ENCODE measurements at places on chromosomes 1 and 21.
A peak's percentile ranks its signal among the peaks of the same experiment; 100 is the strongest.

- DNase-seq, result peak; percentile 53
These were observed 18.1 kb upstream of the PTPN14 start for GRCh38 chr1:214569357-214570004.

GRCh38 chr1:117671781-117672501, 66.1 kb downstream of the TENT5C start:
- no peak for DNase-seq

DNA sequence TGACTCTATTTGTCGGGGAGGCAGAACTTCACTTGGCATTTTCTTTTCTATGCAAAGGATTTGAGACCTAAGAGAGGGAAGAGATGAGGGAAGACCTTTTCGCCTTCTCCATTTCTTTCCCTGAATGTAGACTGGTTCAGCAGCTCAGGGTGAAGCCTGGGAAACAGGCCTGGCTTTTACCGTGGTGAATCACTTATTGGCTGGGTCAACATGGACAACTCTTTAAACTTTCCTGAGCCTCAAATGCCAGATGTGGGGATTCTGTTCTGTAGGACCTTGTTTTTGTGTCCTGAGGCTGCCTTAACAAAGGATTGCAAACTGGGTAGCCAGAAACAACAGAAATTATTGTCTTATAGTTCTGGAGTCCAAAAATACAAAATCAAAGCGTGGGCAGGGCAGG, 455.8 kb upstream of the VAMP3 start:
- DNase-seq, result peak; percentile 28

GRCh38 chr1:167033646-167034045, 44.6 kb downstream of the MAEL start:
- DNase-seq, result no peak

GRCh38 chr1:156914440-156914856, 6.0 kb upstream of the LRRC71 start:
- no peak for DNase-seq

DNA sequence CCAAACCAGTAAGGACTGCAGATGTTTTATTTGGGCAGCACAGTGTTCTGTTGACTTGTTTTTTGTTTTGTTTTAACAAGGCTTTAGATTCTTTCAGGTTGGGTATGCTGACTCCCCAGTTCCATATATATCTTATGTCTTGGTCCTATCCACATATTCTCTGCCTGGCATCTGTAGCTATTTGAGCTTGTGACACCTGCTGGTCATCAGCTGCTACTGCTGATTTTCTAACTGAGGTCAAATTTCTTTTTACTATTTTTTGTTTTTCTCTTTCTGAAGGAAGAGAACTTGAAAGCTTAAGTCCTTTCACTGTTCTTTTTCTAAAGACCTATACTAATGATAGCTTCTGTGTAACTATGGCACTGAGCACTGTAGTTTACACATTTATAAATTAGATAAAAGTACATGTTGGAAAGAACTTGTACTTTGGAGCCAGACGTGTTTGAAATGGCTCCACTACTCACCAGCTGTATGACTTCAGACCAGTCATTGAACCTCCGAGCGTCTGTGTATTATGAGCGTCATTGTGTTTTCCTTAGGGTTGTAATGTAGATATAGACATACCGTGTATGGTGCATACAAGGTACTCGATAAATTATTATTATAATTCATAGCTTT, 109.4 kb downstream of the NRDC start:
- DNase-seq, result peak; percentile 68

DNA sequence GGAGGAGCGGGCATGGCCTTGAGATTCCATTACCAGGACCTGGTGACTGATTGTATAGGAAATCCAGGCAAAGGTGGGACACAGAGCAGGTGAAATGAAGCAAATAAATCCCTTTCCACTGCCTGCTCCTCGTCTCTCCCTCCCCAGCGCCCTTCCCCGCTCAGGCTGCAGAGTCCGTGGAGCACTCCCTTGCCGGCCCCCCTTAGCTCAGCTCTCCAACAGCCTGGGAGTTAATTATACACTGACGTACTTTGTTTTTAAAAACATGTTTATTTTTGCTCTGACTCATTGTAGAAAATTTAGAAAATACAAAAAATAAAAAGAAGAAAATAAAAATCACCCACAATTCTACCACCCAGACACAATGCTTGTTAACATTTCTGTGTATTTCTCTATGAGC, 61.7 kb downstream of the LGR6 start:
- DNase-seq, result no peak

DNA sequence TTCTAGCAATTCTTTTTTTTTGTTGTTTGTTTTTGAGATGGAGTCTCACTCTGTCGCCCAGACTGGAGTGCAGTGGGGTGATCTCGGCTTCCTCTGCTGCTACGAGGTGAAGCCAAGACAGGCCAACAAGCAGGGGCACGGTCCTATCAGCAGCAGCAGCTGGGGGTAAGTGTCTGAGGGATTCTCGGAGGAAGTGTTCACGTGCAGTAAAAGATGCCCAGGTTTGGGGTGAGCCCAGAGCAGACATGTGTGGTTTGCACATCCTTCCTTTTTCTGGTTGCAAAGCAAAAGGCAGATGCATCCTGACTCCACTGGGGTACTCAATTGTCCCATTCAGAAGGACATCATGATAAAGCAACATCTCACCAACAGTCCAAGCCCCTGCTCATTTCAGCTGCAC, 27.7 kb downstream of the PIGP start:
- DNase-seq, result no peak

DNA sequence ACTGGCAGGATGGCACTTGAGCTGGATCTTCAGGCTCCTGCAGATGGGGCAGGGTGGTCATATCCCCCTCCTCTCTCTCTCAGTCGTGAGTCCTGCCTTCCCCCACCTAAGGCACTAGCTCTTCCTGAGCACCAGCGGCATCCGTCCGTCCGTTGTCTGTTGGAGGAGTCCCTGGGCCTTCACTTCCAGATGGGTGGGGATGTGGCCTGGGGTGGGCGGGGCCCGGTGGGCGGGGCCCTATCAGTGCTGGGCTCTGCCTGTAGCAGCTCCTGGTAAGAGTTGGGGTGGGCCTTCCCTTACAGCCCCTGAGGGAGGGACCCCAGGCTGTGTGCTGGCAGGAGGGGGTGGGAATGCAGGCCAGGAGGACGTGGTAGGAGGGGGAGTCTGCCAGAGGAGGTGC, 10.3 kb downstream of the LDLRAD2 start:
- peak; percentile 51 for DNase-seq

DNA sequence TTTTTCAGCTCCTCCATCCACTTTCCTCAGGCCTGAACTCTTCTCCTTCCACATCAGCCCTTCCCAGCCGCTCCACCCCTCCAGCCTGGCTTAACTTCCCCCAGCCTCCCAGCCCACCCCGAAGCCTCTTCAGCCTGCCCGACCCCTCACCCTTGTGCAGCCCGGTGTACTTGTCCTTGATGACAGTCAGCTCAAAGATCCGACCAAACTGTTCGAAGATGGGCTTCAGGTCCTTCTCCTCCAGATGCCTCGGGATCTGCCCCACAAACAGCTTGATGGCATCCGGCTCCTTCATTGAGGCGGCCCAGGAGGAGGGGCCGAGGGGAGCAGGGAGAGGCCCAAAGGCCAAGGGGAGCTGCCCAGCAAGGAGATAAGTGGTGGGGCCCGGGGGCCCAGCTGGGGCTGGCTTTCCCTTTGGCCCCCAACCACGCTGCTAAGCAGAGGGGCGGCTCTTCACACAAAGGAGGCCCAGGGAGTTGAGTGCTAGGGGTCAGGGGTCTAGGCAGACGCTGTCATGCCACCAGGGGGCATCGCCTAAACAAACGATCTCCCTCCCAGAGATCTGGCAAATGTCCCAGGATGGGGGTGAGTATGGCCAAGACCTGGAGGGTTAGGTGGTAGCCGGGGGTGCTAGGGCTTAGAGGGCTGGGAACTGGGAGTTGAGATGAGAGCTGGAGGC, 738 bp downstream of the CELF3 start:
- no peak for DNase-seq

GRCh38 chr1:37946703-37947360, at the start of gene INPP5B:
INPP5B (minus strand) TSS chr1:37947053; CDS start chr1:37946308, 745 bp downstream.
- DNase-seq, result peak; percentile 95

- no peak for DNase-seq
These were observed 306.6 kb upstream of the PRMT6 start for GRCh38 chr1:106749906-106750305.

- peak; percentile 81 for DNase-seq
These were observed 5.3 kb upstream of the SRP9 start for GRCh38 chr1:225772323-225772768.

DNA sequence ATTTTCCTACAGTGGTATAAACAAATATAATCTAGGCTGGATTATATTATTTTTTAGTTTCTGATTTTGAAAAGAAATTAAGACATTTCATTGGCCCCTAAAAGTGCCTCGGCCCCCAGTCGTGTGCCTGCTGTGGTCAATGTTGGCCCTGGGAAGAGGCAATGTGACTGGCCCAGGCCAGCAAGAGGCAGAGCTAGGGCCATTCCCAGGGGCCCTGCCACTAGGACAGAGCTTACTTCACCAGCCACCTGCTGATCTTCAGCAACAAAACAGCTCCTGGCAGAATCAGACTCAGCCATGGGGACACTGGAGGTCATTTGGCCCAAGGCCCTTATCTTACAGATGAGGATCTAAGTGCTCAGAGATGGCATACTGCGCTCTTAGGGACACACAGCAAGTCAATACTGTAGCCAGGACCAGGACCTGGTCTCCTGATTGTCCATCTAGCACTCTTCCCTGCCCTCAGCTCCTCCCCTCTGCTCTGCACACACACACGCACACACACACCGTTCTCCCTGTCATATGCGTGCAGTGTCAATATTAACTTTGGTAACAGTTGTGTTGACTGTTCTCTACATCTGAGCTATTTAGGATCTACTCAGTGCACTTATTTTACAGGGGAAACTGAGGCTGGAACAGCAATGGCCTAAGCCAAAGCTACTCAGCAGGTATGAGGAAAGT, 16.6 kb upstream of the KLHDC7A start:
- no peak for DNase-seq

GRCh38 chr1:92599184-92599583, 112.5 kb upstream of the GFI1 start:
- DNase-seq, result peak; percentile 35

DNA sequence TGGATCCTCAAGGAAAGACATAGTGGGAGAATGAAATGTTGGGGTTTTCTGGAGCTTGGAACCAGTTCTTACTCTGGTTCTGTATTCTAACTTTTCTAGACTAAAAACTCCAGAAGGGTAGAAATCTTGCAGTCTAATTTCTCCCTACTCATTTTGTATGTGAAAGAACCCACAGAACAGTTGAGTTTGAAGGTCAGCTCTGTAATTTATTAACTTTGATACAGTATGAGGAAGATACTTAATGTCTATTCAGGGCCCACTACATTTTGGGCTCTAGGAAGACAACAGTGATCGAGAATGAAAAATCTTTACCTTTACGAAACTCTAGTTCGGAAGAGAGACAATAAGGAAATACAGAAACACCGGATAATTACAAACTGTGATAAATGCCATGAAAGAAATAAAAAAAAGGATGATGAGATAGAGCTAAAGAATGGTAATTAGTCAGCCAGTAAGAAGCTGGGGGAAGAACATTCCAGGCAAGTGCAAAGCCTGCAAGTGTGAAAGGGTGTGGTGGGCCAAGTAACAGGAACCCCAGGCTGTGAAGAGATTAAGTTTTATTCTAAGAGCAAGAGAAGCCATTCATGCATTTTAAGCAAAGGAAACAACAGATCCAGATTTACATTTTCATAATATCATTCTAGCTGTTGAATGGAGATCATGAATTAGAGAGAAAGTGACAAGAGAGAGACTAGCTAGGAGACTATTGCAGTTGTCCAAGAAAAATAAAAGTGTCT, 159.9 kb upstream of the HMCN1 start:
- DNase-seq, result no peak

DNA sequence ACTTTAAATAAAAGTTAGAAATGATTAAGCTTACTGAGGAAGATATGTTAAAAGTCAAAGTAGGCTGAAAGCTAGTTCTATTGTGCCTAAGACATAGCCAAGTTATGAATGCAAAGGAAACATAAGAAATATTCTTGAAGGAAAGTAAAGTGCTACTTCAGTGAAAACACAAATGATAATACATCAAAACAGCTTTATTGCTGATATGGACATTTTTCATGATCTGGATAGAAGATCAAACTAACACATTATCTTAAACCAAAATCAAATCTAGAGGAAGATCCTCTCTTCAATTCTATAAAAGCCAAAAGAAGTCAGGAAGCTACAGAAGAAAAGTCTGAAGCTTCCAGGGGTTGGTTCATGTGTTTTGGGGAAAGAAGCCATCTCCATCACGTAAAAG, 545.9 kb downstream of the COL11A1 start:
- DNase-seq, result no peak

- DNase-seq, result no peak
These were observed 24.7 kb downstream of the RGS1 start for GRCh38 chr1:192600275-192600674.

GRCh38 chr1:9482816-9483572, 56.3 kb upstream of the SLC25A33 start:
- DNase-seq, result no peak

- DNase-seq, result no peak
These were observed 325.9 kb downstream of the RPS6KC1 start for GRCh38 chr1:213376862-213377372.

GRCh38 chr1:33473900-33474299, 1.5 kb downstream of the ZSCAN20 start:
- no peak for DNase-seq

GRCh38 chr1:75600781-75601180, 10.1 kb downstream of the SLC44A5 start:
- DNase-seq, result no peak

GRCh38 chr1:214416417-214416816, 135.0 kb downstream of the PTPN14 start:
- DNase-seq, result peak; percentile 47

DNA sequence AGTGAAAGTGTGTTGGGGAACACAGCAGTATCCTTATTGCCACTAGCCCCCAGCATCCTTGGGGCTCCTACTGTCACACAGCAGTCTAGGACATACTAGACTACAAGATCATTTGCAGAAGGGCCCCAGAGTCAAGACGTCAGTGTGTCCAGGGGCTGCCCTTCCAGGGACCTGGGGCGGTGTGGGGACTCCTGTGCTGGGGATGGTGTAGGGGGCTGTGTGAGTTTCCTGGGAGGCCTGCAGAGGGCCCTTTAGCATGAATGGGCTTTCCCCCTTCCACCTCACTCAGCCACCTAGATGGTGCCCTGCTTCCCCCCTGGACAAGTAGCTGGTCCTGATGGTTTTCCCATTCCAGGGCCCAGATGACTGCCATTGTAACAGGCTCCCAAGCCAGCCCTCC, 17.5 kb upstream of the KIF21B start:
- DNase-seq, result no peak
